ENCODE measurements at places on chromosomes 2 and 18.

DNA sequence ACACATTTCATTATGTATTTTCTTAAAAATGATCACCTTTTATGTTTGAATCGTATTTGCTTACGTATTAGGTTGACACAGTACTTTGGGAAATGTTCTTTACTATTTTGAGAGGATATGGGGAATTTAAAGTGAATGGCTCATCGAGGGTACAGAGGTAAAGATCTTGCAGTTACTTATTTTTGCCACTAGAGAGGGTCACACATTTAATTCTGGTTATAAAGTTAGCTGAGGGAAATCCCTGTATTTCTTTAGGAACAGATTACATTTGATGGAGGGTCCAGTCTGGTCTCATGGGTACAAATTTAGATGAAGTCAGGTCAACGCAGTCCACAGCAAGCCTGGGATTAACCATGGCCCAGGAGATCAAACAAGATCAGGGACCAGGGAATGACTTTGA, 24.5 kb downstream of the DYNC2LI1 start:
- no peak for DNase-seq

DNA sequence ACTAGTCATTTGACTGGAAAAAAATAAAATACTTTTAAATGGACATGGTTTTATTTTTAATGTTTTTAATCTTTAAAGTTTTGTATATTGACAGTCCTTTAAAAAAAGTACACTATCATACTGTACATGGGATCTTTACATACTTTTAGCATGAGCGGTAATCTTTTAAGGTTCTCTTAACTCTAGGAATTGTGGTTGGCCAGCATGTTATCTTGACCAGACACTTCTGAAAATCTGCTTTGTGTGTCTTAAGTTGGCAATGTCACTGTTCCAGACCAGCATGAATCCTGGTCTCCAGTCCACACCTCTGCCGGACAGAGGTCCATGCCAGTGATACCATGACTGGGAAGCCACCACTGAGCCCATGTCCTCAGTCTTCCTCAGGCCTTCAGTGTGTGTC, 17.7 kb downstream of the ITGB1BP1 start:
- DNase-seq = no peak

- DNase-seq = no peak
Observed at GRCh38 chr2:6644261-6644660, 221.4 kb downstream of the CMPK2 start.

GRCh38 chr2:202965810-202966460, 48.7 kb upstream of the NBEAL1 start:
- DNase-seq = no peak

GRCh38 chr2:65403529-65403915, 28.9 kb downstream of the SPRED2 start:
- no peak for DNase-seq

DNA sequence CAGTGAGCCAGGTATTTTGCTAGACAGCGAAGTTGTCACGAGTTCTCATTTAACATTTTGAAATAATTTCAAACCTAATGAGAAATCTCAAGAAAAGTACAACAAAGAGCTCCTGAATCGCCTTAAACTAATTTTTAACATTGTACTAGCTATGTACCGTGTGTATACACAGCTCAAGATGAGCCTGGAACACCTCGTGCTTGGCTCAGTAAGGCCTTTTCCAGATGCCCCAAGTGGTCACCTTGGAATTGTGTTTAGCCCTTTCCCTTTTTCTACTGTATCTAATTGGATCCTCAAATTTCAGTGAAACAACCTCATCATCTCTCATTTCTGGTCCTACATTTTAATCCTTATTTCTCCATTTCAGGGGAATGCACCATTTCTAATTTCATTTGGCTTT, 7.2 kb downstream of the PTPN4 start:
- DNase-seq = no peak

GRCh38 chr18:24160086-24160485, 21.2 kb downstream of the CABYR start:
- DNase-seq = no peak

DNA sequence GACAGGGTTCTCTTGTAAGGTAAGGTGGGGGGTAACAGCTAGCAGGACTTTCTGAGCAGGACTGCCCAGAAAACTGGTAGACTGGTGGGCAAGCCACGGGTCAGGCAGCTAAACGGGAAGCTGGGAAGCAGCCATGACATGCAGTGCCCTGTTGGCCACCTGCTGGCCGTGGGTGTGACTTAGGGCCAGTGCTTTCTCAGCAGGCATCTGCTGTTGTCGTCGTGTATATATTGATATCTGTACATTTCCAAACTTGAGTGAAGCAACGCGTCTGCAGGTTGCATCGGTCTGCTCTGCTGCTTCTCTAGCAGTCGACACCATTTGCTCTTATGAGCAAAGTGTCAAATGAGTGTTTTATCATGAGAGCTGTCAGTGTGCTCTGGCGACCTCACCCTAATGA, 31.0 kb downstream of the COA5 start:
- DNase-seq = no peak

DNA sequence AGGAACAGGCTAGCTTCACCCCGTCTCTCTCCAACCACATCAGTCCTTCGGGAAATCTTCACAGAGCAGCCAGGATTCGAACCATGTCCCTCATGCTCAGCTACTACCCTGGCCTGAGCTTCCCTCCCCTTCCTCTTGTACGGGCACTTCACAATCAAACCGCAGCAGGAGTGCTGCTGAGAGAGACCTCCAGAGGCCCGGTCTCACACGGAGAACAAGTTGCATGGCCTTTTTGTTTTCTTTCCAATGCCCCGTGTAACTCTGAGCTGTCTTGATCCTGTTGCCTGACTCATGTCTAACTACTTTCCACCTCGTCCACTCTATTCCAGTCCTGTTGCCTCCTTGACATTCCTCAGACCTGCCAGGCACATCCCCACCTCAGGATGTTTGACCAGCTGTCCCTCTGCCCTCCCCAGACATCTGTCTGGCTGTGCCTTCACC, 25.4 kb downstream of the FBLN7 start:
- no peak for DNase-seq

- DNase-seq = no peak
Observed at GRCh38 chr18:35827903-35828275, 144.6 kb upstream of the RMP24 start.

DNA sequence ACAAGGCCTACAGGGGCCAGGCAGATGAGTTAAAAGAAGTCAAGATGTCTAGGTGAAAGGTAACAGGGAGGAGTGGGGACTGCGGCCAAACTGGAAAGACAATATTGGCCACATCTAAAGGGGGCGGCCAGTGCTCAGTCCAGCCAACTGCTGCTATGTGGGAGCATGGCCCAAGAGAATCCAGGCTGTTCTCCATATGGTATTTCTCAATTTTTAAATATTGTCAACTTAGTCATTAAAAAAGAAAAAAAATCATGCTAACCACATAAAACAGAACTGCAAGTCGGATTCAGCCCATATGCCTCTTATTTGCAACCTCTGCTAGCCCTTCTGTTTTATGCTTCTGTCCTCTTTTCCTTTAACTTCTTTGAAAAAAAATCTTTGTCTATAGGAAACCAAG, 14.8 kb downstream of the TRABD2A start:
- DNase-seq = no peak

DNA sequence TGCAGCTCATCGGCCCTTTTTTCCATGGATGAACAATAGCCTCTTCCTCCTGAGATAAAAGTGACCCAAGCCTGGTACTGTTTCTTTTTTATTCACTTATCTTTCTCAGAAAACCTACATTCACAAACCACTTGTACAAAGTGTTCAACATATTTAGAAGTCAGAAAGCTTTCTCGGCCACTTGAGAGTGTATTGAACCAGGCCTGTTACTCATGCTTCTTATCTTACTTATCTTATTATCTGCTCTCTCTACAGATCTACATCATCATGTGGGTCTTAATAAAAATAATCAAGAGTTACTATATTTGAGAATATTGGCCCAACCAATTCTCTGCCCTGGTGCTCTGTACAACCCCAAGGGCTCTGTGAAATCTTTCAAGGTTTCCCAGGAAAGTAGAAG, 242.1 kb downstream of the MREG start:
- DNase-seq = no peak

- DNase-seq = no peak
Observed at GRCh38 chr2:121234791-121235190, 50.2 kb downstream of the TFCP2L1 start.

- no peak for DNase-seq
Observed at GRCh38 chr2:164739966-164740365, 101.7 kb downstream of the COBLL1 start.

- no peak for DNase-seq
Observed at GRCh38 chr2:125746321-125747164, 909.4 kb upstream of the GYPC start.

GRCh38 chr2:85753525-85754312, at the start of gene ATOH8:
TSS of gene ATOH8 (plus strand) at chr2:85753991. CDS start at chr2:85754190, 199 bp downstream.
- DNase-seq = no peak

DNA sequence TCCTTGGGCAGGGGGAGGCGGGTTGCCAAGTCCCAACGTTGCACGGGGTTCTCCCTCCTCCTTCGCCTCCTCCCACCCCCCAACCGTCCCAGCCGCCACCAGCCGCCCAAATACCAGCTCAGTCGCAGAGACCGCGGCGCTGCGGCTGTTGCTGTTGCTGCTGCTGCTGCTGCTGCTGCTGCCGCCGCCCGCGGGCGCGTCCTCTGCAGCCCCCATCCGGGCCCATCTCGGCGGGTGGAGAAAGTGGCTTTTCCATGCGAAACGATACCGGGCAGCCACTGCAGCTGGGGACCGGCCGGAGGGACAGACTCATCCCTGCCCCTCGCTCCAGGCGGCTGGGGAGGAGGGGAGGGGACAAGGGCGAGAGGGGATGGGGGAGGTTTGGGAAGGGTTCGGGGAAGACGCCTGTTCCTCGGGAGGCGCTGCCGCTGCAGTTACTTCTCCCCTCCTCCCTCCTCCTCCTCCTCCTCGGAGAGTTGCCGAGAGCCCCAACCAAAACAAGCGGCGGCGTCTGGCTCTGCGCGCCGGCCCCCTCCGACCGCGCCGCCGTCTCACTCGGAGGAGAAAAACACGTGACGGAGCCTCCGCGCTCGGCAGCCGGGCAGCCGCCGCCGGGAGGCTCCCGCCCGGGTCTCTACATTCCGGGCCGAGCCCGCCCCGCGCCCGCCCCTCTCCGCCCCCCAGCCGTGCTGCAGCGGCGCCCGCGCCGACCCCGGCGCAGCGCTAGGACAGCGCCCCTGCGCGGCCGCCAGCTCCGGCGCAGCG, at the start of gene IRS1:
Gene IRS1, minus strand, starts transcription at position 610 of the 765 bp plus-strand sequence. CDS start 1,082 bp downstream, outside the sequence.
- DNase-seq = peak; percentile 38

GRCh38 chr18:25316381-25317018, 35.5 kb downstream of the ZNF521 start:
- no peak for DNase-seq

GRCh38 chr2:160479269-160479668, 14.3 kb downstream of the RBMS1 start:
- no peak for DNase-seq

DNA sequence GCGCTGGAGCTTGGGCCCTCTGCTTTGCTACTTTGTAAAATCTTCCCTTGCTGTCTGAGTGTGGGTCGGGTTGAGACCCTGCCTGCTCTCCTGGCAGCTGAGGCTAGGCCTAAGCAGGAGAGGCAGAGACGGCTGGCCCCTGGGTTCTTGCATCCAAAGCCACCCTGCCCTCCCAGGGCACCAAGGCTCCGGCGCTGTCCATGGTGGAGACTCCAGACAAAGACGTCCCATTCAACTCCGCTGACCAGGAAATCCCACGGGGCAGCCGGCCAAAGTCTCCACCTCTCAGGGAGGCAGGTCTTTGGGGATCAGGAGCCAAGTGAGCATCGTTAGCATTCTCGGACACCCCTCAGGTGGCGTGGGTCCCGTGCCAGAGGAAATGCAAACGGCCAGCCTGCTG, 2.6 kb upstream of the PRLH start:
- no peak for DNase-seq

- DNase-seq = no peak
Observed at GRCh38 chr2:86631846-86632485, 8.3 kb upstream of the RNF103 start.

GRCh38 chr2:23346029-23346428, 39.0 kb upstream of the KLHL29 start:
- no peak for DNase-seq

GRCh38 chr2:72883356-72883962, 3.7 kb upstream of the SPR start:
- no peak for DNase-seq

GRCh38 chr2:233153146-233153798, 93.1 kb downstream of the INPP5D start:
- no peak for DNase-seq

- DNase-seq = no peak
Observed at GRCh38 chr2:85716346-85716914, 22.3 kb downstream of the GNLY start.

- DNase-seq = no peak
Observed at GRCh38 chr2:1846046-1847015, 102.0 kb upstream of the PXDN start.

- no peak for DNase-seq
Observed at GRCh38 chr2:177434475-177434874, 41.9 kb downstream of the AGPS start.

DNA sequence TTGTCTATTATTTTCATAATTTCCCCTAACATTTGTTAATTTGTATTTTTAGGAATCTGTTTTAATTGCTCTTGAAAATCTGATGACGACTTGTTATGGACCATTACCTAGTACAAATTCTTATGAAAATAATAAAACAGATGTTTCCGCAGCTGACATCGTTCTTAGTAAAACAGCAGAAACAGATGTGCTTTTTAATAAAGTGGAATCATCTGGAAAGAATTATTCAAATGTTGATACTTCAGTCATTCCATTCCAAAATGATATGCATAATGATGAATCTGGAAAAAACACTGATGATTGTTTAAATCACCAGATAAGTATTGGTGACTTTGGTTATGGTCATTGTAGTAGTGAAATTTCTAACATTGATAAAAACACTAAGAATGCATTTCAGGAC, 69.9 kb downstream of the PMS1 start:
- no peak for DNase-seq

- no peak for DNase-seq
Observed at GRCh38 chr2:109387778-109388469, 225.8 kb downstream of the SEPTIN10 start.

GRCh38 chr2:176461098-176461808, 192.0 kb downstream of the MTX2 start:
- DNase-seq = no peak

- DNase-seq = no peak
Observed at GRCh38 chr2:12841021-12841420, 124.3 kb downstream of the TRIB2 start.

GRCh38 chr18:47100212-47100831, 50.0 kb downstream of the HDHD2 start:
- peak; percentile 32 for DNase-seq

DNA sequence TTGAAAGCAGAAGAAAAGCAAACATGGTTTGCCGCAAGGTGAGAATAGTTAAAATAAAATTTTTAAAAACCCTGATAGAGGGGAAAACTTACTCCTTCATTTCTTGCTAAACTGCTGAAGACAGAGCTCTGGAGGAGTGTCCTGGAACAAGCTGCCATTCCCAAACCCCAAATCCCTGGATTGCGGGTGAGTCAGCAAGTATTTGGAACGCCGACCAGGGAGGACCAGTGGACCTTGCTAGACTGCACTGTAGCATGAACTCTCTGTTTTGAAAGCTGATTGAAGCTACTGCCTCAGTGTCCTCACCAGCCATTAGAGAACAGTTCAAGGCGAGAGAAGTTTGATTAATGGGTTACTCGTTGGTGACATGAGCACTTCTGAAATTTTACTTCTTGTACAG, 99.4 kb upstream of the RASGRP3 start:
- no peak for DNase-seq

GRCh38 chr18:50058731-50059130, 136.2 kb downstream of the MYO5B start:
- DNase-seq = no peak
